ENCODE measurements at places on chromosomes 4 and X.

DNA sequence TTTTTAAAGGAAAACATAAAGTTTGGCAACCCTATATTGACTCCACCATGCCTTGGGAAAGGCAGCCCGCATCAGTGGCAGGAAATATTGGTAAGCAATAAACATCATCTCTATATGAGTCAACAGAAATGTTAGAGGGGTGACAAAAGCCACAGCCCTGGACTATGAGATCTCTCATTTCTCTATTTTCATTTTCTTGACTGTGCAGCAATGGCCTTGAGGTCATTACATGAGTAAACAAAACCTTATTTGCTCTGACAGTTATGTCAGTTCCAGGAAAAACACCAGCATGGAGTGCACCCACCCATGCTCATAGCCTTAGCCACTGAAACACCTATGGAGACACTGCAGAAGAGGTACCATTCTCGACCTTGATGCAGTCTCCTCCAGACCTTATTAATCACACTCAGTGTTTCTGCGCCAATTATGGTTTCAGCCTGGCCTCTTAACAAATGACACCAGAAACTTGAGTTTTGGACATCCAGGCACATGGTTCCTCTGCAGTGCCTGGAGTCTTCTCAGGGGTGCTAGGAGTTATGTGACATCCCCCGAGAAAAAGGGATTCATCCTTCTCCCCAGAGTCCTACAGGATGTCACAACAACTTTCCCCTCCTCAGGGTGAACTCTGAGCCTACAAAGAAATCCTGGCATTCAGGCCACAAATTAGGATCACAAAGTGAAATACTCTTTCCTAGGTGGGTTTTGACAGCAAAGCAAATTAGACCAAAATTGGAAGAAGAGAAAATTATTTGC, 16.0 kb upstream of the HPGD start:
- no peak for DNase-seq
- H3K27me3 ChIP-seq = no peaks in the 10 kb centered on the region
- H3K4me1 ChIP-seq = no peaks in the 10 kb centered on the region
- H3K4me3 ChIP-seq = no peak overlapping the region
- no peak overlapping the region for H3K27ac ChIP-seq

- no peak overlapping the region for H3K4me3 ChIP-seq
- no peaks in the 10 kb centered on the region for H3K27me3 ChIP-seq
- H3K36me3 ChIP-seq = no peaks in the 10 kb centered on the region
- DNase-seq = no peak
- no peak overlapping the region for H3K27ac ChIP-seq
These were observed 175.1 kb downstream of the PARM1 start for GRCh38 chr4:75107755-75108612.

DNA sequence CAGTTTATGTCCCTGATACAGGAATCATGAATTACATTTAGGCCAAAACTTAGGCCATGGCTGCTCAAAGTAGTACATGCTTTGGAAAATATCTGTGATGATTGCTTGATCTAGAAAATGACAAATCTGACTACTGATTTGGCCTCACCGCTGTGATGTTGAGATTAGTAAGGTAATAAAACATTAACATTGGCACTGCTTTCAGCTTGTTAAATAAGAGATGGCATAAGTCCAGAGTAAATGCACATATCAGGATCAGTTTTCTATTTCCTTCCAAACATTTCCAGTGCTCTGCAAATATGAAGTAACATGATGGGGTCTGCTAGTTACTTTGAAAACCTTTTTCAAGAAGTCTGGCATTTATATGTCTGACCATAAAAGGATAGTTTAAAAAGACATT, 687.3 kb upstream of the ACTRT1 start:
- no peak for DNase-seq
- H3K4me1 ChIP-seq = no peaks in the 10 kb centered on the region
- no peak overlapping the region for H3K4me3 ChIP-seq
- no peaks in the 10 kb centered on the region for H3K36me3 ChIP-seq
- H3K27ac ChIP-seq = no peak overlapping the region

GRCh38 chr4:111812114-111812513, 333.1 kb upstream of the FAM241A start:
- H3K4me3 ChIP-seq = no peak overlapping the region
- no peak overlapping the region for H3K27ac ChIP-seq
- H3K36me3 ChIP-seq = no peaks in the 10 kb centered on the region
- H3K4me1 ChIP-seq = no peaks in the 10 kb centered on the region

GRCh38 chr4:141352909-141353525, 132.3 kb downstream of the ZNF330 start:
- no peaks in the 10 kb centered on the region for H3K4me1 ChIP-seq
- H3K36me3 ChIP-seq = no peaks in the 10 kb centered on the region
- H3K27ac ChIP-seq = no peak overlapping the region
- H3K4me3 ChIP-seq = no peak overlapping the region
- no peaks in the 10 kb centered on the region for H3K27me3 ChIP-seq
